ENCODE measurements at places on chromosomes 7 and 10.

- DNase-seq: no peak
These were observed 650 bp downstream of the UBE2D1 start for GRCh38 chr10:58335306-58336005.

DNA sequence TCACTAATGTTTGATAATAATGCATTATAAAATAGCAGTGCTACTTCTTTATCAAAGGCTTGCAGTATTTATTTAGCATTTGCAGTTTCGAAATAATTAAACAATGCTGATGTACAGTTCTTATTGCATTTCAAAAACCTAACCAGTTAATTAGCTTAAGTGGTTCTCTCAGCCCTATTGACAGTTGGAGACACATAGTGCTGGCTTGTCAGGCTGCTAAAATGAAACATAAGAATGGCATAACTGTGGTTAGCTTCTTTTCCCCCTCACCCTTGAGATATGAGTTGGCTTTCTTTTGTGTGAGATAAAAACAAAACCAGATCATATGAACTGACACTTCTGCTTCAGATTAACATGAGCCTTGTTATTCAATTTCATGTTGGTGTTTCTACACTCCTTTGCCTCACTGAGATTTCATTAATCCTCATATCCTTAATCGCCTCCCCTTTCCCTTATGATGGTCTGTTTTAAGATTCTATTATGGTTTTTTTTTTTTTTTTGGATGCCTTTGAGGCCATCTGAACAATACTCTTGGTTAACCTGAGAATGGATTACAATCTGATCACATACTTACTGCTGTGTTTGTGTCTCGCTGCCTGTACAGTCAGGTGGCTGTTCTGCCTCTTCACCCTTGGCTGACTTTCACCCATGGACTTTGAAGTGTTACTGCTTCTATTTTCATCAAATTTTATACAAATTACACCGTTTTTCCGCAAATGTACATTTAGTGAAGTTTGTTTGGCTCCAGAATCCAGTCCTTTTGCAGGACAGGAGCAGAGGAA, 108.0 kb downstream of the SDK1 start:
- no peak for DNase-seq

GRCh38 chr7:2279896-2280295, 34.3 kb downstream of the SNX8 start:
- no peak for DNase-seq

DNA sequence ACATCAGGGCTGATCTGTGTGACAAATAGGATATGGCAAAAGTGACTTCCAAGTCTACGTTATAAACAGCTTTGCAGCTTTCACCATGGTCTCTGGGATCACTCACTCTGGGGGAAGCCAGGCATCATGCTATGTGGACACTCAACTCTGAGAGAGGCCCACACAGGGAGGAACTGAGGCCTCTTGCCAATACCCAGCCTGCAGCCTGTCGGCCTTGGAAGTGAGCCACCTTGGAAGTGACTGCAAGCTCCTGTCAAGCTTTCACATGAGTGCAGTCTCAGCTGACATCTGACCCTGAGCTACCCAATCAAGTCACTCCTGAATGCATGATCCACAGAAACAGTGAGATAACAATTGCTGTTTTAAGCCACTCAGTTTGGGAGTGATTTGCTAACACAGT, 56.5 kb downstream of the MMRN2 start:
- DNase-seq: no peak

- no peak for DNase-seq
These were observed 43.4 kb downstream of the GRID2IP start for GRCh38 chr7:6507906-6508305.

DNA sequence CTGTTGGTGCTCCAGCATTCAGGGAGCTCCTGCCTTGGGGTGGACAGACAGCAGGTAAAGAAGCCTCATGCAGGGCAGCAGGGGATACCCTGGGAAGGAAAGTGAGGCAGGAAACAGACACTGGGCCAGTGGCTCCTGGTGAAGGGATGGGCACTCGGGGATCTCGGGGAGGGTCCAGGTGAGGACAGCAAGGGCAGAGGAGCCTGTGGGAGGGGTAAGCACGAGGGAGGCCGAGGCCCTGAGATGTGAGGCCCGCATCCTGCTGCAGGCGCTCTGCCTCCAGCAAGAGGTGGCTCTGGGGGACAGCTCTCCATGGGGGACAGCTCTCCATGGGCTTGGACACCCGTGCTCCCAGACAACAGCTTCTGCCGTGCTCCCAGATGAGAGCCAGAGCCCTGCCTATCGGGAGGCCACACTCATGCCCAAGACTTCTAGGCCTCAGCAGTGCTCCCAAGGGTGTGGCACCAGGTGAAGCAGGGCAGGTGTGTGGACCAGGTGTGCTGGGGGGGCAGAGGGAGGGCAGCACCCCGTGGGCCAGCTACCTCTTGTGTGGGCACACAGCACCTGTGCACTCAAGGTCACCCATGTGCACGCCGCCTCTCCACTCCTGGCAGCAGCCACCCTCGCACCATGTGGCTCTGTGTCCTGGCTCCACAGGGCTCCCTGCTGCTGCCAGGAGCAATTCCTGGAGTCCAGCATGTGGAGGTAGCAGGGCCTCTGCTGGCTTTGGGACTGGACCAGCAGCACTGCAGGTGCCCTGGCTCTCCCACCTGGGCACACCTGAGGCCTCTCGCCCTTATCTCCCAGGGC, 93.6 kb upstream of the INSIG1 start:
- no peak for DNase-seq

GRCh38 chr10:3048119-3049019, 19.0 kb upstream of the PFKP start:
- no peak for DNase-seq

DNA sequence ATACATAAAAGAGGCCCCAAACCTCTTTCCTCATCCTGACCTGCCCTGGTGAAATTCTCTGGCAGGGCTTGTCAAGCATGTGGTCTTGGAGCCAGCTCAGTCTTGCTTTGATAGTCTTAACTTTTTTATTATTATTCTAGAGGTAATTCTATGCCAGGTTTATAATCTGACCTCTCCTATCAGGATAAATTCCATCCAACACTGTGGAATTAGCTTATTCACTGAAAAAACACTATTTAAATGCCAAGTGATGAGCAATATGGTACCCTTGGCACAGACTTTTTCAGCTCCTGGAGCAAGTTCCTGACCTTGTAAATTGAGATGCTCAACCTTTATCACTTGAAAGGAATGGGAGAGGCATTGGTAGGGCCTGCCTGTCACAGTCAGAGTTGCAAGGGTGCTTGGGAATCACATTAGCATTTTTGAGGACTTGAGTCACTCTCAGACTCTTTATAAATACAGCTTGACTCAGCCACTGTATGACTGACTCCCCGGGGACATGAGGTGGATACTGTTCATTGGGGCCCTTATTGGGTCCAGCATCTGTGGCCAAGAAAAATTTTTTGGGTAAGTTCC, at the start of gene CPA4:
CPA4 (plus strand) TSS at position 480 of the 576 bp plus-strand sequence; CDS start at position 500, 20 bp downstream.
- DNase-seq: peak; percentile 28

DNA sequence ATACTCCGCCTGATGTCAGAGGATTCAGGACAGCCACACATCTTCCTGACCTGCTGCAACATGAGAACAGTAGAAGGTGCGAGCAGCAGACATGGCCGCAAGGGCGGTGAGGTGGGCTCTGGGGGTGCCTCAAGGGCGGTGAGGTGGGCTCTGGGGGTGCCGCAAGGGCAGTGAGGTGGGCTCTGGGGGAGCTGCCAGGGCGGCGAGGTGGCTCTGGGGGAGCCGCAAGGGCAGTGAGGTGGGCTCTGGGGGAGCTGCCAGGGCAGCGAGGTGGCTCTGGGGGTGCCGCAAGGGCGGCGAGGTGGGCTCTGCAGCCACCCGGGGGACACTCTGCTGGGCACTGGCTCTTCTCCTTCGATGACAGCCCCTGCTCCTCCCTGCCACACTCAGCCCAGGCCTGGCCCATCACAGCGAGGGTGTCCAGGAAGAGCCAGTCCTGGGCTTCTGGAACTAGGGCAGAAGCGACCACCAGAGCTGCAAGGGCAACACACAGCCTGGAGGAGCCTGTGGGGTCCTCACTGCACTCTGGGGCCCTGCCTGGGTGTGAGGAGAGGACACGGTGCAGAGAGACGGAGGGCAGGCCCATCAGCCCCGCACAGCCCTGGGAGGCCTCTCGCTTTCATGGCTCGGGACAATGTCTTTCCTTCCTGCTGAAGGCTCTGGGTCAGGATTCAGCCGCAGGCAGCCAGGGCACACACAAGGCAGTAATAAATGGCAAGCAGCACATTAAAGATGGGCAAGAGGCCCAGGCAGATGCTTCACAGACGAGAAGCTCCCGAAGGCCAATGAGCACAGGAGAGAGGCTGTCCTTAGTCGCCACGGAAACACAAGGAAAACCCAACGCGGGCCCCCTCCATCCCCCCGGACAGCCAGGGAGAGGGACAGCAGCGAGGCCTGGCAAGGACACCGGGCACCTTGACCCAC, 42.5 kb downstream of the STK32C start:
- no peak for DNase-seq

GRCh38 chr10:119281581-119282071, 74.3 kb downstream of the GRK5 start:
- no peak for DNase-seq

DNA sequence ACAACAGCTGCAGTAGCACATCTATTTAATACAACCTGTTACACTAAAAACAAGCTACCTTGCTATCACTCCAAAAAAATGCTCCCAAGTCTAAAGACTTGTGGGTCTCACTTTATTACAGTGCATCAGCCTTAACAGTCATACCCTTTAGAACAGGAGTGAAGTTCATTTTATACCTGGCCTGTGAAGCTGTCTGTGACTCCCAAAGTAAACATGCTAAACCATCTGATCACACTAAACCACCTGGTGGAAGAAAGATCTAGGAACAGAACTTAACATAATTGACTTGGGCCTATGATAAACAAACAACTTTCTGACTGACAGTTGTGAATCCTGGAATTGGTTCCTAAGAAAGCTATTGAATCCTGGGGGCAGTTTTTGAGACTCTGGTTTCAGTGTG, 80.9 kb upstream of the ATP6V0A4 start:
- no peak for DNase-seq

- no peak for DNase-seq
These were observed 50.4 kb downstream of the CFAP46 start for GRCh38 chr10:132892004-132892403.

DNA sequence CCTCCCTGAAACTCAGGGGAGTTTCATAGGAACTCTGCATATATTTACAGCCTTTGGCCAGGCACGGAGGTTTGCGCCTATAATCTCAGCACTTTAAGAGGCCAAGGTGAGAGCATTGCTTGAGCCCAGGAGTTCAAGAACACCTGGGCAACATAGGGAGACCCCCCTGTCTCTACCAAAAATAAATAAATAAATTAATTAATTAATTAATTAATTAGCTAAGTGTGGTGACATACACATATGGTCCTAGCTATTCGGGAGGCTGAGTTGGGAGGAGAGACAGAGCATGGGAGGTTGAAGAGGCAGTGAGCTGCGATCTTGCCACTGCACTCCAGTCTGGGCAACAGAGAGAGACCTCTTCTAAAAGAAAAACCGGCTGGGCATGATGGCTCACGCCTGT, 9.4 kb upstream of the LEP start:
- DNase-seq: no peak

DNA sequence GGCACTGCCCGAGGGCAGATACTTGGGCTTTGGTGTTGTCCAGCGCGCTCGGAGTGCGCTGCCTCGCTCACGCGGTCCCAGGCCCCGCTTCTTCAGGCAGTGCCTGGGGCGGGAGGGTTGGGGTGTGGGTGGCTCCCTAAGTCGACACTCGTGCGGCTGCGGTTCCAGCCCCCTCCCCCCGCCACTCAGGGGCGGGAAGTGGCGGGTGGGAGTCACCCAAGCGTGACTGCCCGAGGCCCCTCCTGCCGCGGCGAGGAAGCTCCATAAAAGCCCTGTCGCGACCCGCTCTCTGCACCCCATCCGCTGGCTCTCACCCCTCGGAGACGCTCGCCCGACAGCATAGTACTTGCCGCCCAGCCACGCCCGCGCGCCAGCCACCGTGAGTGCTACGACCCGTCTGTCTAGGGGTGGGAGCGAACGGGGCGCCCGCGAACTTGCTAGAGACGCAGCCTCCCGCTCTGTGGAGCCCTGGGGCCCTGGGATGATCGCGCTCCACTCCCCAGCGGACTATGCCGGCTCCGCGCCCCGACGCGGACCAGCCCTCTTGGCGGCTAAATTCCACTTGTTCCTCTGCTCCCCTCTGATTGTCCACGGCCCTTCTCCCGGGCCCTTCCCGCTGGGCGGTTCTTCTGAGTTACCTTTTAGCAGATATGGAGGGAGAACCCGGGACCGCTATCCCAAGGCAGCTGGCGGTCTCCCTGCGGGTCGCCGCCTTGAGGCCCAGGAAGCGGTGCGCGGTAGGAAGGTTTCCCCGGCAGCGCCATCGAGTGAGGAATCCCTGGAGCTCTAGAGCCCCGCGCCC, at the start of gene NPY:
NPY (plus strand) TSS at position 294 of the 802 bp plus-strand sequence. CDS start 1,051 bp downstream, outside the sequence.
- DNase-seq: no peak

- no peak for DNase-seq
These were observed 42.6 kb downstream of the MAP3K8 start for GRCh38 chr10:30476511-30477155.

DNA sequence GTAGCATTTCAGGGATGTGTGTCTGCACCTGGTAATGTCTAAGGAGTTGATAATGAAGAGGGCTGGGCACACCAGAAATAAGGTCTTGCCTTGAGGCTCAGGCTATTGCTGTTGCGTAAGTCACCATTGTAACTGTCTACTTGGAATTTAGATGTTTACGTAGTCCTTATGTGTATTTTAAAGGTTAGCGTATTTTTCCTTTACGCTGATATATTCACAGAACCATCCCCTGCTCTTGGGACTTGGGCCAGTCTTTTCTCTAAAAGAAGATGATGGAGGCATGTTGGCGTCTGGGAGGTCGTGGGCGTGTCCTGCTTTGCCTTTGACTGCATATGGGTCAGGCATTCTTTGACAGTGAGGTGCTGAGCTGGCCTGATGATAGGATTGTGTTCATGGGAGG, 14.7 kb downstream of the WDR37 start:
- DNase-seq: no peak

- no peak for DNase-seq
These were observed 64.7 kb upstream of the THSD7A start for GRCh38 chr7:11896663-11897062.

GRCh38 chr7:151695951-151696541, 176.4 kb upstream of the RHEB start:
- no peak for DNase-seq

GRCh38 chr10:118278649-118279048, 63.5 kb downstream of the FAM204A start:
- no peak for DNase-seq

DNA sequence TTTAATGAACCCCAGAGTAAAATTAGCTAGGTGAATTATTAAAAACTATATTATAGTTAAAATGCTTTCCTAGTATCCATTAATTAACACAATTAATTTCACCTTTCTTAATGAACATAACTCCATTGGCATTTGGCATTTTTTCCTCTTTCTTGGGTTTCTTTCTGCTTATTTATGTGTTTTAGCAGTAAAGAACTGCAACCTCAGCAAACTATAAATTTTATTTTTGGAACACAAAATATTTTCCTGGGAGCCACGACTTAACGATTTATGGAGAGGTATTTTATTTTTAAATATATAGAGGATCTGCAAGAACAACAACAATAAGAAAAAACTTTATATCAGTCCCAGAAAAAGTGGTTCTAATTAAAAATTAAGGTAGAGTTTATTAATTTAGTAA, 447.4 kb upstream of the ETV1 start:
- no peak for DNase-seq

- DNase-seq: no peak
These were observed 64.8 kb downstream of the PWWP2B start for GRCh38 chr10:132461683-132462231.

All from 8988T (cell line).